ENCODE measurements at places on chromosomes 12 and 14.

DNA sequence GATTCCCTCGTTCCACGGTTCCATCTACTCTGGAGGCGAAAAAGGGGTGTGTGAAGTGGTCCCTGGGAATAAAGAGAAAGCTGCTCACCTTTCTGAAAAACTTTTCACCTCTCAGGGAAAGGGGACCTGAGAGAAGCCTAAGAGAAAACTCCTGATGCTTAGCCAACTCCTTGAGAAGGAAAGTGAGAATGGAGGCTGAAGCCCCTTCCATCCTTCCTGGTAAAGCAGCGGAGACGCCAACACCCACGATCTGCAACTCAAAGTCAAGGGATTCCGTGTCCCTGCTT is 110.0 kb downstream of the ARF6 start:
- DNase-seq, result no peak

DNA sequence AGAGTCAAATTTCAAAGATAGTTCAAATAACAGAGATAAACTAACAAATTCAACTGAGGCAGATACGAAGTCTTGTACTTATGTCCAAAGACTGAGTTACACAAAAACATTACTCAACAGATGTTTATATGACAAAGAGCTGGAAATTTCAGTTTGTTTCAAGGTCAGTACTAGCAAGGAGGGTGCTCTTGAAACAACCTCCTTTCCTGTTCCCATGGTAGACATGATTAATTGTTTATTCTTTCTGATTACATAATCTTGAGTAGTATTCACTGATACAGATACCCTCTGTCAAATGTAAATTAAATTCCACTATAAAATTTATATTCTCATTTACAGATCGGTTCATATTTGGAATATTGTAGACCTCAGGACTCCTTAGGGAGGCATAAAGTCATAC is 23.4 kb downstream of the TSPAN8 start:
- no peak for DNase-seq

DNA sequence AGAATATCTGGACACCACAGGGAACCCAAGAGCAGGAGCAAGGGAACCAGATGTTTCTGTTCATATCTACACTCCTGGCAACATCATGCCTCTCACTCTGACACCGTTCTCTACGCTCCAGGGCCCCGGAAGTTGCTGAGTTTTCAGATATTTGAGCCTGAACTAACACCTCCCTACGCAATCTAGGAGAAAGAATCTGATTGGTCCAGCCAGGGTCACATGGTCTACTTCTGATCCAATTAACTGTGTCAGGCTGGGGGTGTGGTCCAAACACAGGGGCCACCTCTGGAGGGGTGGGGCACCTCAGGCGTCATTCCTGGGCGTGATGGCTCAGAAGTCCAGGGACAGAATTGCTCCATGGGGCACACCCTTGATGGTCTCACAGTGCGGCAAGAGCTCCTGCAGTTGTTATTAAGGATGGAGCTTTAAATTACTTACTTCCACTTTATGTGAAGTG is 165.5 kb downstream of the PTPN11 start:
- no peak for DNase-seq

- no peak for DNase-seq
Measured at GRCh38 chr14:91780452-91780851, 48.6 kb upstream of the CATSPERB start.

DNA sequence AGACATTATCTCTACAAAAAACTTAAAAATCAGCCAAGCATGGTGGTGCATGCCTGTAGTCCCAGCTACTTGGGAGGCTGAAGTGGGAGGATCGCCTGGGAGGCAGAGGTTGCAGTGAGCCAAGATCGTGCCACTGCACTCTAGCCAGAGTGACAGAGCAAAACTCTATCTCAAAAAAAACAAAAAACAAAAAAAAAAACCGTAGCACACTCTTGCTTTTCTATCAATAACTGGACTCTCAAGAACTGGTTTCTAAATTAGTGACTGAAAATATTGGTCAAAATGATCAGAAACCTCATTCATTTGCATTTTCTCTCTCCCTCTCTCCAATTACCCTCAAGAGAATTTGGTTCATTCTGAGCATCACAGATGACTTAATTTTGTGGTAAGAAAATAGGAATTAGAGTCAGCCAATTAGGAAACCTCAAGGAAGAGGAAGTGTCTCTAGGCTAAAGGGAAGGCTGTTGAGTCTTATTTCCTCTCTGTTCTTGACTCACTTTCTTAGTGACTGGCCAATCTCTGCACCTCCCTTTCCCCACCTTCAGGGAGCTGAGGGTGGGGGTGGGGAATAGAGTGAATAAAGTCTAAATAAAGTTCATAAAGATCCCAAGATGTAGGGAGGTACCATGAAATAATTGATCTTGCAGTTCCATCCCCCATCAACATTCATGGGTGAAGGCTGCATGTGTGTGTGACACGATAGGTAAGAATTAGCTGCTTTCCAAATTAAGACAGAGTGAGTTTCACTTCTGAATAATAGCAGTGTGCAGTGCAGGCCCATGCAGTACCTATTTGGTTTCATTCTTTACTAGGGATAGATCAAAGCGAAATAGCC is 6.8 kb upstream of the PSMA6 start:
- no peak for DNase-seq

GRCh38 chr12:60539592-60539991 is 943.8 kb downstream of the SLC16A7 start:
- no peak for DNase-seq

All from NCI-H524 treated with DMSO at 0.1 percent for 48 hours (cell line).